Mesothelial cell of epicardium (in vitro differentiated cells): ENCODE measurements at places on chromosomes 7 and 10.

DNA sequence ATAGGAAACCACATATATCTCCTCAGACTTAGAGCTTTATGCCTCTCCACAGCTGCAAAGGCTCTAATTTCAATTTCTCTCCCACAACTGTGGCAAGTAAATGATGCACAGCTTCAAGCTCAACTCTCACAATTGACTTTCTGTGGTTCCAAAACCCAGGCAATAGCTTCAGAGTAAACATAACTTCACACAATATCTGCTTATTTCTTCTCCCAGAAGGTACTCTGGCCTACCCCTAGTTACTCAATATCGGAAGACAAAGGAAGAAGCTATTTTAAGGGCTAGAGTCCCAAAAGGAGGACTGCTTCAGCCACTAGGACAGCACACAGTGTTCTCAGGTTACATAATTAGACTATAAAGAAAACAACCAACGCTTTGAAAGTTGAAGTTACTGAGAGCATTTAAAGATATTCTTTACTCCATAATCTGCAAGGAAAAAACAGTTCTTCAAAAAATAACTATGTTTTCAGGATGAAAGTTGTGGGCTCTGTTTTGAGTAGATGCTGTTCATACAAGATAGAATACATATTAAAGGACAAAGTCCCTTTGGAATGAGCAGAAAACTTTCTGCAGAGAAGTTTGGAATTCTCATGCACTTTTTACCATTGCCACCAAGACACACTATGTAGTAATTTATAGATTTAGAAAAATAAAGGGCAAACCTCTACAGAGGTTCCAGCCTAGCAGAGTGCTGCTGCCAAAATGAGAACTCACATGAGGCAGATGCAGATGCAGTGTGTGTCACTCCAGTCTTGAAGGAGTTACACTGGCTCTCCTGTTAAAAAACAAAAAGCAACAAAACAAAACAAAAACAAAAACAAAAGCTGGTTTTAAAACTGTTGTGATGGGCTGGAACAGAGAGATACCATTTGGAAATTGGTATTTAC lies 81.8 kb downstream of the NT5C2 start:
- DNase-seq, result no peak

DNA sequence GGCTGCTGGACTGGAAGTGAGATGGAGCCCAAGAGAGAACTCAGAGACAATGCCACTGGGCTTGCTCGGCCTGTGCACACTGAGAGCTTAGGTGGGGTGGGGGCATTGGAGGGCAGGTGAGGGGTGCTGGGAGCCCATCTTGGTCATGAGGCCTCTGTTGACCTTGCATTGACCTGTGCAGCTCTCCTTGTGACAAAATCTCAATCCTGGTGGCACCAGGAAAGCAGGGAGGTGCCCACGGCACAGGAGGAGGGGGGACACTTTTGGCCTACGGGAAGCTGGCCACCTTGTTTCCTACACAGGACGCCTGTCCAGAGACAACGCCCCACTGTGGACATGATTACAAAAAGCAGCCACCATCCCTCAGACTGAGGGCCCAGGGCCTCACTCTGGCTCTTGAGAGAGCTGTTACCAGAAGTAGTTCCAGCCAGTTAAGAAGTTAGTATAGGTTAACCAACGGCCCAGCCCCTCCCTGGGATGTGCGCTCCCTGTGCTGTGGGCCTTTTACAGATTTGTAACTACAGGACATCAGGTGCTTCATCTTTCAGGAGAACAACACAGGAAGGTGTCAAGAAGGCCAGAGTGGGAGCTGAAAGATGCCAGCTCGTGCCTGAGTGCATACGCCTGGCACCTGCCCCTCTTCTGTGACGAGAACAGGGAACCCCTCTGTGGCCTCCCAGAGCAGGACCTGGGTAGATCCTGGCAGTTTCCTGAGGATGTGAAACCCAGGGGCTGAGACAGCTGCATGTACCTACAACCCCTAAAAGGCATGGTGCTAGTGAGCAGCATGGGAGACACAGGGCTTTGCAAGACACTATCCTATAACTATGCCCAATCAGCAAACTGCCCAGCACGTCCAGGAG lies 10.3 kb downstream of the PKD1L1 start:
- no peak for DNase-seq

DNA sequence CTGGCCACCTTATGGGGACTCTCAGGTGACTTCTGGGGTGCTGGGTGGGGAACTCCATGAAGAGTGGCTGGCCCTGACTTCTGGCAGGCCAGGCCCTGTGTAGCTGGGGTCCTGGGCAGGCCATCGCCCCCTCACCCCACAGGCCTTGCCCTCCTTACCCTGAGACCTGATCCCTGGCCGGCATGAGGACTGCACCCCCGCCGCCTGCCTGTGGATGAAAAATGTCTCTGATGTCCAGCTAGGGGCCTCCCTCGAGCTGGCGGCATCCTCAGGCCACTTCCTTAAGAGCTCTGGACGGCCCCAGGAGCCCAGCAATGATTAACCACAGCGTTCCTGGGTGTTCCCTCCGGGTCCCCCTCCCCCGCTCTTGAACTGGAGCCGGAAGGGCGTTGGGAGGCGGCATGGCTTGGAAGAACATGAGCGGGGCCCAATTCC lies 31.8 kb upstream of the SHH start:
- no peak for DNase-seq

DNA sequence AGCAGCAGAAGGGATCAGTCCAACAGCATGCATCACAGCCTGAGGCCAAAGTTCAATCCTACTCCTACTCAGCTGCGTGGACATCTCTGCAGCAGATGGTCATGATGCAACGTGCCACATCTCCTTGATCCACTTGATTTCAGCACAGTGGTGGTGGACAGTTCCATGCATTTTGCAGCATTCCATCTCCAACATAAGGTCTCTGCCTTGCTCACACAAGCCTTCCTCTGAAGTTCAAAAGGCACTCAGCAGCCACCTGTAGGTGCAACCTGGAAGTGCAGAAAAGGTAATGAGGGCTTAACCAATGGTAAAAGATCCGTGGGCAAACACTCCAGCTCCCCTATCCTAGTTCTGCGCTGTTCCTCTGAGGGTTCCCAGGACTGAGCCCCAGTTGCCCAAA lies 57.5 kb upstream of the CHCHD3 start:
- DNase-seq, result no peak

GRCh38 chr7:135160098-135160857 lies 10.2 kb downstream of the CYREN start:
- DNase-seq, result no peak

DNA sequence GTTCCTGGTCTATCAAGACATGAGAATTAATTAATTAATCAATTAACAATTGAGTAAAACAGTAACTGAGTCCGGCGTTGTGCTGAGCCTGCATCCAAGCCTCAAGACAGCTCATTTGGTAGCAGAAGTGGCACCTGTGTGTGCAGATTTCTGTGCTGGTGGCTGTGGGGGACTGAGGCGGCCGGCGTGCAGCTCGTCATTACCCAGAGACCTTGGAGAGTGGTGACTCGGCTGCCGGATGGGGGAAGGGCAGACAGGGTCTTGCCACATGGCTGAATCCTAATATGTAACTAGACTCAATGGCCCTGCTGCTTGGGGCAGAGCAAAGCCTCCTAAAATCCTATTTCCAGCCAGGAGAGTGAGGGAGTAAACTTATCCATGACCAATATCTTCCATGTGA lies 510.2 kb downstream of the TCERG1L start:
- DNase-seq, result no peak

DNA sequence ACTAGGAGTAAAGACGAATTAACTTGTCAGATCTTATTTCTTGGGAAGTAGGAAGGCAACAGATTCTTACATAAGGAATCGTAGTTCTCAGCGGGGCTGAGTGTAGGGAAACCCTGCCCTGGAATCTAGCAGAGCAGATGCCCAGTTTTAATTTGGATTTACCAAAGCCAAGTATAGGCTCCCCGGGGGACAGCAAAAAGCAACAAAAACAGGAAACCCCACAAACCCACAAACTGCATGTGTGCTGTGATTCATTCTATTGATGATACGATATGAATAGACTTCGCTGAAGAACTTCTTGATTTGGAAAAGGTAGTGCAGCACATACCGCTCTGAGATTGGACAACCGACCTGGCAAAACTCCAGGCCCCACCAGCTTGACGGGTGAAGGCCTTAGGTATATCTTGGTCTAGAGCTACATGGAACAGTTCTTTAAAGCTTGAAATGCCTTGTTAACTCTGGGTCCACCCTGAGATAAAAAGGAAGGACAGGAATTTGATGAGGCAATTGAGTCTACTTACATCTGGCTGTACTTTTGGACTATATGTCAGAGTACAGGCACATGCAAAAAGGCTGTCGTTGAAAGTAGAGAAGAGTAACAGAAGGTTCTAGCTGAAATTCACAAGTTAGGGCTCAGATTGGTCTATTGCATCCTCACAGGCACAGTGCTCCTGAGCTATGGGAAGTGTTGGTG lies 49.1 kb downstream of the STRA8 start:
- DNase-seq, result peak; percentile 20

- no peak for DNase-seq
These were observed 34.3 kb upstream of the PTF1A start for GRCh38 chr10:23157691-23158369.

DNA sequence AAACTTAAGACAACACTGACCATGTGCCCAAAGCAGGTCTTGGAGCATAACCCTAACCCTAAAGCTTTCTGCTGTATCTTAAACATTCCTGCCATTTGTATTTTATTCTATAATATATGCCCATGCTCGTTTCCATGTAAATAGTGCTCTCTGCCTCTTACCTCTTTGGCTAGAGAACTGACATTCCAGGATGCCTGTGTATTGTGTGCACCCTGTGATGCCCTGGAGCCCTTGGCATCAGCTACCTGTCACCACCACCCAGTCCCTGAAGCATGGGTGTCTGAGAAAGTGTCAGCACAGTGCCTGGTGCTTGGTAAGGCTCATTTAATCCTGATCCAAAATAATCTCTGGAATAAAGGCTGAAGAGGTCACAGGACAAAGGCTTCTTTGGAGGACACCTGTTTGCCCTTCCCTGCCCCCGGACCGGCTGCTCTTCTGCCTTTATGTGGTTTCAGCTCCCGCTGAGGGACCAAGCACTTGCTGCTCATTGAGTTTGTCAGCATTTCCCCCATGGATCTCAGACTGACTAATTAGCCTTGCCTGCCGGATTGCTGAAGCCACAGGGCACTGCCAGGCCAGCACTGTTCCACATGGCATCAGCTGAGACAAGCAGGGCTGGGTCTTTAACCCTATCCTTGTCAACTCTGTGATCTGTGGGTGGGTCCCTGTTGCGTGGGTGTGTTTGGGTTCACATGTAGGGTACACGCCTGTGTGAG lies 139.1 kb upstream of the SORCS3 start:
- no peak for DNase-seq

DNA sequence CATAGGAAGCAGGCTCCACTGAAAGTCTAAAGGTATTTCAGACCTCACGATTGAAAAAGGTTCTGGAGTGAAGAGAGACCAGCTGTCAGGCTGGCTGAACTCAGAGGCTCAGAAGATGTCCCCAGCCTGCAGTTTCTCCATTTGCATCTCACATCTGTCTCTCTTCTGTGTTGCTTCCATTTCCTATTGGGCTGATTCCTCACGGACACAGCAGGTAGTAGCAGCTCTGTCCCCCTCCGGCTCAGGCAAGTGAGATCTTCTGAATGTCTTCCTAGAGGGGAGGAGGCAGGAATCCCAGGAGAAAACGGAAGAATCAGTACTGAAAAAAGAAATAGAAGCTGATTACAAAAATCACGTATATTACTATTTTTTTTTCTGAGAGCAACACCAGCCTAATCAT lies 274.1 kb upstream of the COBL start:
- DNase-seq, result no peak

DNA sequence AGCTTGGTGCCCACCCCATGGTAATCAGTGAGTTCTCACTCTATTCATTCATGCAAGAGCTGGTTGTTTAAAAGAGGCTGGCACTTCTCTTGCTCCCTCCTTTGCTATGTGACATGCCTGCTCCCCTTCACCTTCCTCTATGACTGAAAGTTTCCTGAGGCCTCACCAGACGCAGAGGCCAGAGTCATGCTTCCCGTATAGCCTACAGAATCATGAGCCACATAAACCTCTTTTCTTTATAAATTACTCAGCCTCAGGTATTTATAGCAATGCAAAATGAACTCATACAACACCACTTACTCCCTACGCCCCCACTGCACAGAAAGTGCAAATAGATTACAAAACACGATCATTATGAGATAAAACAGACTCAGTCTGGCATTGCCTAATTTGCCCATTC lies 39.0 kb downstream of the SEC61G start:
- no peak for DNase-seq

- no peak for DNase-seq
These were observed 12.1 kb upstream of the CSTF2T start for GRCh38 chr10:51711519-51711891.

DNA sequence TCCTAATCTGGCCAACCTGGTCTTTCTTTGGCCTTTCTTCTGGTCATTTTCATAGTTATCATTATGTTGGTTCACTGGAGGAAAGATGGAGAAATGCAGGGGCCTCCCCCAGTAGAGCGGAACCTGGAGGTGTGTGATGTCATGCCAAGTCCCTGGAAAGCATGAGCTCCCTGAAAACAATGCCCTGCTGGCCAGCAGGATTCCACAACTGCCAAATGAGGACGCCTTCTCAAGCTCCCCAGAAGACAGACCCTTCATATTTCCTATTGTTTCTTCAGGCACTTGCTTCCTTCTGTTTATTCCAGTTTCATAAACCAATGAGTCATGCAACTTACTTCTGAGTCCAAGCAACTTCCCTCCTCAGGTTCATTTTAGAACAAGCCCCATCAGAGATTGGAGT lies 339.0 kb downstream of the GATA3 start:
- DNase-seq, result no peak

GRCh38 chr7:45129906-45130305 lies 18.4 kb upstream of the TBRG4 start:
- DNase-seq, result no peak

DNA sequence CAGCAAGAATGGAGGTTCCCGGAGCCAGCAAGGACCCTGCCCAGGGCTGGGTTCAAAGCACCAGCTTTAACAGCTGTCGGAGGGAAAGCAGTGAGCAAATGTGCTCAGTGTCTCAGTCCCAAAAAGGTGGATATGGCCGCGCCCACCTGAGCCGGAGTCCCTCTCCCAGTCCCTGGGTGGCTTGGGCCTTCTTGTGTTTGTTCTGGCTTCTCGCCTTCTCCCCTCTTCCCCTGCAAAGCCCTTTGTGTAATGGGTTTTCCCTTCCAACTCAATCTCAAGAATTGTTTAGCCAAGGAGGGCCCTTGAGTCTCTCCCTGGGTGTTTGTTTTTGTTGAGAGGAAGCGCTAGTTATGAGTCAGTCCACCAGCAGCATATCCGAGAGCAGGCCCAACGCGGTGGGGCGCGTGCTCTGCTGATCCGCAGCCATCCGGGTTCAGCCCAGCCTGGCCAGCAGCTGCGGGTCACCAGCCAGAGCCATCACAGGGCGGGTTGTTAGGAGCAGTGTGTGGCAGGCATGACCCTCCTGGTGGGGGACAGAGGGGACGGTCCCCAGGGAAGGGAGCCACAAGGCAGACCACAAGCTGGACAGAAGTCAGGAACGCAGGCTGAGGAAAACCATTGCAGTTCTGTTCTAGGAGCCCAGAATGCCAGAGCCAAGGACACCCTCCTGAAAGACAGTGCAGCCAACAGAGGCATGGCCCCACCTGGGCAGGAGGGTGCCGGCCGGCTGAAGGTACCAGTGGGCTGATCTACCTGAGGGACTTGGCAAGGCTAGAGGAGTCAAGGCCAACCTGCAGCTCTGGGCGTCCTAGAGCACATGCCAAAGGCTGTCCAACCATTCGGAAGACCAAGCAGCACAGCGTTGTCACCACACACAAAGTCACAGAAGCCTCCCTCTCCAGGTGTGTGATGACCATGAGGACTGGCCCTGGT lies 21.3 kb downstream of the CALML3 start:
- DNase-seq, result peak; percentile 10
